ENCODE measurements at places on chromosomes 3 and 15. TPM values are rescaled to one million over a fixed set of nuclear protein-coding genes. Genes with fewer than 3 reads are reported as not detected.

GABRG3 gene
- total RNA-seq: 0.24 TPM

DPPA4 gene
- 47.5 TPM for total RNA-seq

GABRR3 gene
- not detected for total RNA-seq

CAND2 gene
- 7.9 TPM for total RNA-seq

PLAAT1 gene
- total RNA-seq: 2.2 TPM

DNA sequence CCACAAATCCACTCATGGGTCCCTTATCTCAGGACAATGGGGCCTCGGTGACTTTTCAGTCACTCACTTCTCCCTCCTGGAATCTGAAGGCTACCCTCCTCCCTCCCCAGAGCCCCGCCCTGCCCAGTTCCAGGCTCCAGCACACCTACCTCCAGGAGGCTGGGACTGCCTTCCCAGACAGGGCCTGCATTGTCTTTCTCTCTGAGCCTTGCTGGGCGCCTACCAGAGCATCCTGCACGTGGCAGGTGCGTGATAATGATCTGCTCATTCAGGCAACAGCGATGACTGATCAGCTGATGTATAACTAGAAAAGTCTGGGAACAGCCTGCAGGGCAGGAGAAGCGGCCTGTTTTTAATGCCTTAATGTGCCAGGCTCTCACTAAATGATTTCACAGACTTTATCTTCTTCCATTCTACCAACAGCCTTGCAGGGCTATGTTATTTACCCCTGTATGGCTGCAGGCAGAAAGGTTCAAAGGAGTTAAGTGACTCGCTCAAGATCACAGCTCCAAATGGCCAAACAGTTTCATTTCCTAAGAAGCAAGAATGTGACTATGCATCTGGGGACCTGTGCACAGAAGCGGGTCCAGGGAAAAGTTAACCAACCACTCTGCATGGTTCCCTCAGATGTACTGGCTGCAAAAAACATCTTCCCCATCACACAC is 6.3 kb downstream of the ADAMTS17 start:
- no peaks in the 10 kb centered on the region for H3K36me3 ChIP-seq
- peaks cover 81% of the 10 kb centered on the region for H3K27me3 ChIP-seq
- no peak overlapping the region for H3K27ac ChIP-seq
- H3K4me1 ChIP-seq: peaks cover 12% of the 10 kb centered on the region

- no peak overlapping the region for H3K4me3 ChIP-seq
- no peaks in the 10 kb centered on the region for H3K36me3 ChIP-seq
- H3K27ac ChIP-seq: no peak overlapping the region
- no peaks in the 10 kb centered on the region for H3K4me1 ChIP-seq
Measured at GRCh38 chr3:122773944-122774509, 19.6 kb downstream of the HSPBAP1 start.

DNA sequence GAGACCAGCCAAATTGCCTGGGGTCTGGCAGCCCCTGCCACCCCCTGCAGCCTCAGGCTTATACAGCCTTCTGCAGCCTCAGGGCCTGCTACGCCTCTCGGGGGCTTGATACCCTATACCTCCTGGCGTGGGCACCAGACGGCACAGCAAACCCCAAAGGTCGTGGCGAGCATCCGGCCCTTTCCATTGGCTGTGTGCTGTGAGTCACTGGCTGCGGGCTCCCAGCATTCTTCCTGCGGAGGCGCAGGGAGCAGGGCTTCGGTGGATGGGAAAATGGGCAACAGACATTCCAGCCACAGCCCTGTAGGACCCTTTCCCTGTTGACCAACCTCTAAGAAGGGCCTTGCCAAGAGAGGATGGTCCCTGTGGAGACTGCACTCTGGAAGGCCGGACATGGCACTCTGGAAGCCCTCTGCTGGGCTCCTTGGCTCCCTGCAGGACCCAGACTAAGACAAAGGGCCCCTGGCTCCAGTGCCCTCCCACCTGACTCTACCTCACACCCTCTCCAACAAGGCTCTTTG is 59.6 kb downstream of the ITGA11 start:
- no peak overlapping the region for H3K4me3 ChIP-seq
- no peak overlapping the region for H3K27ac ChIP-seq
- H3K27me3 ChIP-seq: peaks cover 10% of the 10 kb centered on the region

DNA sequence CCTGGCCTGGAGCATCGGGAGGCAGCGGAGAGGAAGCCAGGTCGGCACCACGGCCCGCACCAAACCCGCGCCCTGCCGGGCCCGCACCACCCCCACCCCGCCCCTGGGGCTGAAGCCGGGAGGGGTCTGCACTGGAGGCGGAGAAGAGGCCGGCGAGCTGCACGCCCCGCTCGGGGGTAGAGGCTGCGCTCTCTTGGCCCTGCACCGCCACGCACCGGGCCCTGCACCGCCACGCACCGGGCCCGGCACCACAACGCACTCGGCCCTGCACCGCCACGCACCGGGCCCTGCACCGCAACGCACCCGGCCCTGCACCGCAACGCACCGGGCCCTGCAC is 41.4 kb downstream of the MUC20 start:
- no peaks in the 10 kb centered on the region for H3K4me1 ChIP-seq
- no peaks in the 10 kb centered on the region for H3K36me3 ChIP-seq

DNA sequence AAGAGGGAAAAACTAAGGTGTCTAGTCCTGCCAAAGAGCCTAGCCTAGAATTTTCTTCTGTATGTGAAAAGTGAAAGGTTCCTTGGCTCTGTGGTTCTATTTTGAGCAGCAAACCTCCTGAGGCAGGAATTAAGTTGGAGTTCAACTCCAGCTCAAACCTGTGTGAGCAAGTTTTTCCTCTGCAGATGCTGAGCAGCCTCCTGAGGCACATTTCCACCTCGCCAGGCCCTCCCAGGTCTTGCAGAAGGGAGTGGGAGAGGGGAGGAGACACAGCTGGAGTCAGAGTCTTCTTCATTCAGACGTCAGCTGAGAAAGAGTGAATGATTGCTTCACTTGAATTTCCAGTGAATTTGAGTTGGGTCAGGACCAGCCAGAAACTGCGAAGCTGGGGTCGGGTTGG is 69.5 kb upstream of the ETV5 start:
- no peak overlapping the region for H3K27ac ChIP-seq
- H3K36me3 ChIP-seq: no peaks in the 10 kb centered on the region
- no peak overlapping the region for H3K4me3 ChIP-seq

DNA sequence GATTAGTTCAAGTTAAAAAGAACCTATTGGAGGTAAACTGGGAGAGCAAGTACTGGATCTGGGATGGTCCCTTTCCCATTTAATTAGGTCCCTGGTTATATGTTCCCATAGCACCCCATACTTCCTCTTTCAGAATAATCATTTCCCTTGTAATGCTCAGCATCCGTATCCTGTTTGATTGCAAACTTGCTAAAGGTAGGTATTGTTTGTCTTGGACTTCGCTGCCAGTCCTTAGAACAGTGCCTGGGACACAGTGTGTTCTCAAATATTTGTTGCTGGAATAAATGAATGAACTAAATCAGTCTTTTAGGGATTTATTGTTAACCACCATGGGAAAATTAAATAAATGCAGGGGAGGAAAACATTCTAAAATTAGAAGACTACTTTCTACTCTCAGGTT is 299.8 kb downstream of the GRM7 start:
- H3K36me3 ChIP-seq: no peaks in the 10 kb centered on the region
- H3K4me3 ChIP-seq: no peak overlapping the region
- no peaks in the 10 kb centered on the region for H3K27me3 ChIP-seq
- no peak overlapping the region for H3K27ac ChIP-seq
- no peak for DNase-seq

DNA sequence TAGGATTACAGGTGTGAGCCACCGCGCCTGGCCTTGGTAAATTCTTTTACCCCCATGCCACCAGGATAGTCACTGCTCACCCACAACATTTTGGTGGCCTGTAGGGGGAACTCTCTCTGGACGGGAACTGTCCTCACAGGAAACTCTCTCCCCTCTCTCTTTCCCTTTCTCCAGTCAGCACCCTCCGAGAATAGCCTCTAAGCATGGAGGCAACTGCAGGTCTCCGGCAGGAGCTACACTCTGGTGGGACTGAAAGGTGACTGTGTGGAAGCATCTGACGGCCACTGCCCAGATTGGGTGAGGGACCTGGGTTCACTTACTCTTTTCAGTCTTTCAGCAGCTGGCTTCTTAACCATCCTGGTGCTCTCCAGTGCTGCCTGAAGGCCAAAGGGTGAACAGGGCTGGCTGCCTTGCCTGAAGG is 21.3 kb downstream of the TRANK1 start:
- no peak for DNase-seq
- H3K4me1 ChIP-seq: peaks cover 40% of the 10 kb centered on the region
- no peak overlapping the region for H3K27ac ChIP-seq
- H3K4me3 ChIP-seq: no peak overlapping the region
- peaks cover 7% of the 10 kb centered on the region for H3K36me3 ChIP-seq
- no peaks in the 10 kb centered on the region for H3K27me3 ChIP-seq

DNA sequence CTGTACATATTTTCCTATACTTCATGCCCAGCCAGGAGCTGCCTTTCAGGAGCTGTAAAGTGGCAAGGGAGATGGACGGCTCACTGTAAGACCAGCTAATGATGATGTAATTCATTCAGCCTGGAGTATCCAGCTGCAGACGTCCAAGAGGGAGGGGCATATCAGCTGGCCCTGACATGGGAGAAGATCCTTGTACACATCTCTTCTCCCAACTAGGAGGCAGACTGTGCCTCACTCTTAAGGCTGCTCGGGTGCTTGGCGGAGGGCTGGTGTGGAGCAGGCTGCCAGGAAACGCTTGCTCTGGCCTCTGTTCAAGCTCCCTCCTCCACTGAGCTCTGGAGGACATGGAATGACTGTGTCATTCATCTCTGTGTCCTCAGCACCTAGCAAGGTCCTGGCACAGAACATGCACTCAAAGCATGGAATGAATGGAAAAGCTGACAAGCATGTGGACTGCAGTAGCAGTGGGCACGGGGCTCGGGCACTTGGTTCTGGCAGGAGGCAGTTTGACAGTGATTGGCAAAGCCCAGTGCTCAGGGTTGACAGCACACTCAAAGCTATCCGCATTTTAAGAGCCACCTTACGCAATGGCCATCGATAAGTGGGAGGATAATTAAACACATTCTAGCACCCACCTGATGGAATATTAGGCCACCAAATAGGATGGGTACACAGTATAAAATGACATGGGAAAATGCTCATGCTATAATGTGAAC is 72.4 kb downstream of the TBC1D2B start:
- H3K27ac ChIP-seq: no peak overlapping the region
- no peaks in the 10 kb centered on the region for H3K27me3 ChIP-seq
- H3K36me3 ChIP-seq: peaks cover 8% of the 10 kb centered on the region
- H3K4me1 ChIP-seq: peaks cover 3% of the 10 kb centered on the region
- H3K4me3 ChIP-seq: no peak overlapping the region
